ENCODE measurements at places on chromosomes 12 and 14.

DNA sequence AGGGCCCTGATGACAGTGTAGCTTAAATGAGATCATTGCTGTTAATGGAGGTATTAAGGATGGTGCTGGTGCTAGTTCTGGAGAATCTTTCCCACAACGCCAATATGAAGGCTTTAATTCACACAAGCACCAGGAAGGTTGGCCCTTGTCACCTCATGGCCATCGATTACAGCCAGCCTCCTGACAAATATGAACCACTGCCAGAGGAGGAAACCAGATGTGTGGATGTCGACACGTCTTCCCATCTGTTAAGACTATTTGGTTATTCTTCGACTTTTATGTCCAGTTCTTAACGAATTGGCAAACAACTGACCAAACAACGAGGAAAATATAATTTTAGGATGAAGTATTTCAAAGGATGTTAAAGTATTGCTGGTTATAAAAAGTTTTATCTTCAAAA is 79.5 kb downstream of the PIK3C2G start:
- no peak for DNase-seq

DNA sequence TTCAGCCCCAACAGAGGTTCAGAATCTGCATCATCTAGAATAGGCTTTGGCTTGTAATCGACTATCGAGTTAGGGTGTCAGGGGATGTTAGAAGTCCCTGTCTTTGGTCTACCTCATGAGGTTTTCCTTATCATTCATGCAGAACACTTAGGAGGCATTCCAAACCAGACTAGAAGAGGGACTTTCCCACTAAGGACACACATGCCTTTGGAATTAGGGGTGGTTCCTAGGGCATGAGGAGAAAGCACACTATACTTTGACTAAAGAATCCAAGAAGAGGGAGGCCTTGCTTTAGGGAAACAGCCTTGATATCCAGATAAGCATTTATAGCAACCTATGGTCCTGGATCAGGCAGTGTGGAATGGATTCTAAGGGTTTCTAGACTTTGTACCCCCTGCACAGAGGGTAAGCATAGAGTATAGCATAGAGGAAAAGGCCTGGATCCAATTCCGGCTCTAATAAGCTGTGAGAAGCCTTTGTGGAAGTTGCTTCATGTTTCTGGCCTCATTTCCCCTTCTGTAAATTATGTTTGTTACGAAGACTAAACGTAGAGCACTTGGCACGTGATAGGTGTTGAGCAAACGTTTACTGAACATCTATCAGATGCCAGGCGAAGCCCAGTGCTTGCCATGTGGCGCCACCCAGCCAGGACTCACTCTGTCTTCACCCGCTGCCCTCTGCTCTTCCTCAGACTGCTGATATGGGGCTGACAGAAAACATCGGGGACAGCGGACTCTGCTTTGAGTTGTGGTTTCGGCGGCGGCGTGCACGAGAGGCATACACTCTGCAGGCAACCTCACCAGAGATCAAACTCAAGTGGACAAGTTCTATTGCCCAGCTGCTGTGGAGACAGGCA is 13.2 kb downstream of the ZNF219 start:
- DNase-seq: no peak

- no peak for DNase-seq
Measured at GRCh38 chr14:99460793-99461192, 19.9 kb downstream of the SETD3 start.

GRCh38 chr14:72600551-72601330 is 293.2 kb downstream of the DPF3 start:
- DNase-seq: no peak

DNA sequence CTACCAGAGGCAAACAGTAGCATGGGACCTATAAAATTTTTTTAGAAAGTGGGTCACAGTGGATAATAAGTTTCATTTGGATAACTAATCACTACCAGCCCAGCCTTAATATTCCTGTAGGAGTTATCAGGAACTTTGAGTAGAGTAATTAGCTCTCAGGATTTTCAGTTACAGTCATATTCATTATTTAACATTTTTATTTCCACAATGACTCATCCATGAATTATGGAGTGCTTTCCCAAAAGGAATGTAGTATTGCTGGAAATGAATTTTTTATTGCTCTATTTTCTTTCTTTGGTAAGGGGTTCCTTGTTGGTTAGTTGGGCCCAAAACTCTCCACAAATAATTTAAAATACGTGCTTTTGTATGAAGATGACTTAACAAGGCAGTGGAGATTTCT is 53.7 kb downstream of the ERC1 start:
- no peak for DNase-seq

DNA sequence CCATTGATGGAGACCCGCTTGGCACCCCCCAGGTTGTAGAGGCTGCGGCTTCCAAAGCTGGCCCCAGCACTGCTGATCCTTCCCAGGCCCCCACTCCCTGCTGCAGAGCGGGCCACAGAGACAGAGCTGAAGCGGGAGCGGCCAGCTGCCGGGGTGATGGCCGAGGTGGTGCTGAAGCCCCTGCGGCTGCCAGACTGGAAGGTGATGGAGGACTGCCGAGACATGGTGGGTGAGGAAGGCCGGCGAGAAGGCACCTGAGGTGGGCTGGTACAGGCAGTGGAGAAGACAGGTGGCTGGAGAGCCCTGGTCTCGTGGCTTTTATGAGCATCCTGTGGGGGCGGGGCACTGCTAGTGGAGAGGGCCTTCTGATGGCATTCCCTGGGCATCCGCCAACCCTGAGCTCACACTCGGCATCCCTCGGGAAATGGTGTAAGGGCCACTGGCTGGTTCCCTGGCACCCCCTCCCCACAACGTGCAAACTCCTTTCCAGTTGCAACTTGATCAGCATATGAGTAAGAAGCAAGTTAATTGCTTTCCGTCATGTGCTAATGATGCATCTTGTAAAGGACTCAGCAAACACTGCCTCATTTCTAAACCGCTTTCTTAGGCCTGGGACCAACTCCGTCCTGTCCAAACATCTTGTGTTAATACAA is at the start of gene KRT75:
KRT75 (minus strand) TSS at position 291 of the 653 bp plus-strand sequence; CDS start at position 224, 67 bp downstream.
- no peak for DNase-seq

- DNase-seq: no peak
Measured at GRCh38 chr14:99062216-99062615, 209.8 kb downstream of the BCL11B start.

- DNase-seq: no peak
Measured at GRCh38 chr14:28542040-28542439, 224.5 kb upstream of the FOXG1 start.

GRCh38 chr14:23801766-23802165 is 151.8 kb upstream of the DHRS4 start:
- no peak for DNase-seq

GRCh38 chr12:80780746-80781145 is 64.0 kb downstream of the MYF5 start:
- no peak for DNase-seq

DNA sequence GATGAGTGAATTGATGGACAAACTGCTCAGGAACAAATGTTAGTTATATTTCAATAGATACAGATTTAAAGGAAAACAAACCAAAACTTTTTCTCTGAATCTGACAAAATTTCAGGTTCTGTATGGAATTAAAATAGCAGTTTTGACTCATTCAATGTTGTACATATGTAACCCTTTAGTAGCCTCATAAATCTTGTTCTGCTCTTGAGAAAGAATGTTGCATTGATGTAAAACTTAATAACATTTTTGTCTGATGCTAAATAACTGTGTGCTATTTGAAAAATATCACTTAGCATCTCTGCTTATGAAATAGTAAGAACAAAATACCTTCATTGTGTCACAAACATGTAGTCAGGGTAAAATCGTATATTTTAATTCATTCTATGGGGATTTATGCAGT is 168.9 kb upstream of the NOVA1 start:
- no peak for DNase-seq

DNA sequence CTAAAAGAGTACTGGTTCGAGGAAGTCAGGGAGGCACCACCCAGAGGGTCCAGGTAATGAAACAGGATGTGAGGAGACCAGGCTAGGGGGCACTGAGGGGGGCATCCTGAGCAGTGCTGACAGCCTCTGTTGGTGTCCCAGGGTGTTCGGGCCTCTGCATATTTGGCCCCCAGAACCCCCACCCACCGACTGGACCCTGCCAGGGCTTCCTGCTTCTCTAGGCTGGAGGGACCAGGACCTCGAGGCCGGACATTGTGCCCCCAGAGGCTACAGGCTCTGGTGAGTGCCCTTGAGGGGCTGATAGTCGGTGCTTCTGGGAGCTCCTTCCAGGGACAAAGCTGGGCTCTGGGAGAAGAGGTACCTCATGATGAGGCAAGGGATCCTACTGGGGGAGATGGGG is 2.6 kb downstream of the TROAP start:
- DNase-seq: no peak

- DNase-seq: no peak
Measured at GRCh38 chr12:68745376-68745903, 536 bp upstream of the SLC35E3 start.

DNA sequence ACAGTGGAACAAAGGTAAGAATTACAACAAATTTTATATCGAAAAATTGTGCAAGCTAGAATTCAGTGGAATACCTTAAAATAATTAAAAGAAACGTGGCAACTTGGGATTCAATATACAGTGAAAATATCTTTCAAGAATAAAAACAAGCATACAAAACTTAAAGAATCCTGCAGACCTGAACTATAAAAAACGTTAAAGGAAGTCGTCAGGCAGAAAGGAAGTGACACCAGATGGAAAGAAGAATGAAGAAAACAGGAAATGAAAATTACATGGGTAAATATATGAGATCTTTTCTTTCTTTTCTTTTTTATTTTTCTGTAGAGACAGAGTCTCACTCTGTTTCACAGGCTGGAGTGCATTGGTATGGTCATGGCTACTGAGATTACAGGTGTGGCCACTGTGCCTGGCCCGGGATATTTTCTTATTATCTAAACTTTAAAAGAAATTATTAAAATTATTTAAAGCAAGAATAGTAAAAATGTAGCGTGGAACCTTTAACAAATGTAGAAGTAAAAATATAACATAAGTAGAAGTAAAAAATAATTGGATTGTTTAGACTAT is 4.7 kb downstream of the MGP start:
- no peak for DNase-seq

- DNase-seq: no peak
Measured at GRCh38 chr12:116325336-116325664, 47.8 kb upstream of the MED13L start.

GRCh38 chr14:68124979-68125731 is 305.6 kb downstream of the RAD51B start:
- DNase-seq: no peak

DNA sequence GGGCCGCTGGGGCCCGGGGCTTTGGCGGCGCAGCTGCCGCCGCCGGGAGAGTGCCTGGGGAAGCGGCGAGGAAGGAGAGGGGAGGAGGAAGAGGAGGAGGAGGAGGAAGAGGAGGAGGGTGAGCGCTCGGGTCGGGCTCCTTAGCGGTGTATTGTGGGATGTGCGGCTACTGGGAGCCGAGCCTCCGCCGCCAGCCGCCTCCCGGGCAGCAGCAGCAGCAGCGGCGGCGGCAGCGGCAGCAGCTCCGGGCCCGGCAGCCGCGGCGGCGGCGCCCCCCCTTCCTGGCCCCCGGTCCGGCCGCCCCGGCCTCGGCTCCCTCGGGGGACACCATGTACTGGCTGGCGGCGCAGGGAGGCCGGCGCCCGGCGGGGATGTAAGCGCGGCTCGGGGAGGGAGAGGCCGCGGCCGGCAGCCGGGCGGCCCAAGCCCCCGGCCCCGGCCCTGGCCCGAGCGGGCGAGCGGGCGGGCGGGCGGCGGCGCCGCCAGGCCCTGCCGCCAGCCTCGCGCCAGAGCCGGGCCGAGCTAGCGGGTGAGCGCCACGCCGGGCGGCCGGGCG is at the start of gene SETD1B:
SETD1B (plus strand) TSS at position 149 of the 556 bp plus-strand sequence. CDS start 729 bp downstream, outside the sequence.
- peak; percentile 59 for DNase-seq

- no peak for DNase-seq
Measured at GRCh38 chr14:68253160-68253780, 433.7 kb downstream of the RAD51B start.

DNA sequence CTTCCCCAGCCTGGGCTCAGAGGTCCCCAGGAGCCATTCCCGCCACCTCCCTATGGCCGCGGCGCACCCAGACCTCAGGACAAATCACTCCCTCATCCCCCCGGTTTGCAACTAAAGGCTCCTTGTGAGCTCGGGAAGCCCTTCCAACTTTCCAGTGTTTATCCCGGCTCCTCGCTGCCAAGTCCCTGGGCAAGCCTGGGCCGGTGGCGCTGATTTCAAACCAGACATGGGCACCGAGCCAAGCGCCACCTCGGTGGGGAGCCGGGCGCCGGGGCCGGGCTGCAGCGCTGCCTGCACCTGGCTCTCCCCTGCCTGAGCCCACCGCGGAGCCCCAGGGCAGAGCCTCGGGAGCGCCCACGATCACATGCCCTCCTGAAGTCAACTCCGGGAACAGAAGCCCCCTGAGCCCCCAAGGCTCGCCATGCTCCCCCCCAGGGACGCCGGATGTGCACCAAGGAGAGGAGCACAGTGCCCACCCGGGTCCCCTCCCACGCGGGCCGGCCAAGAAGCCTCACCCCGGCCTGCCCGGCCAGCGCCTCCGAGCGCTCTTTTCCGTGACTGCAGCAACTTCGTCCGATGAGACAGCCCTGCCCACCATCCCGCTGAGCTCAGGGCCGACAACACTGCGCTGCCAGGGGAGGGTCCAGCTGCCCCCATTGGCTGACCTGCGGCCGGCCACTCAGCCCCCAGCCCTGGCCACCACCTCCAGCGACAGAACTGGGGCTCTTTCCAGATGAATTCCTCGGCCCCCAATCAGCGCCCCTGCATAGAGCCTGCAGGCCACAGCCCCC is 50.0 kb downstream of the NCOR2 start:
- no peak for DNase-seq

- DNase-seq: no peak
Measured at GRCh38 chr12:104858611-104859543, 99.2 kb downstream of the SLC41A2 start.

GRCh38 chr14:38964630-38965029 is 138.4 kb downstream of the SEC23A start:
- no peak for DNase-seq

GRCh38 chr12:34406228-34406995 is 384.1 kb downstream of the ALG10 start:
- no peak for DNase-seq

GRCh38 chr12:127165567-127166392 is 1101.2 kb upstream of the TMEM132C start:
- peak; percentile 85 for DNase-seq

DNA sequence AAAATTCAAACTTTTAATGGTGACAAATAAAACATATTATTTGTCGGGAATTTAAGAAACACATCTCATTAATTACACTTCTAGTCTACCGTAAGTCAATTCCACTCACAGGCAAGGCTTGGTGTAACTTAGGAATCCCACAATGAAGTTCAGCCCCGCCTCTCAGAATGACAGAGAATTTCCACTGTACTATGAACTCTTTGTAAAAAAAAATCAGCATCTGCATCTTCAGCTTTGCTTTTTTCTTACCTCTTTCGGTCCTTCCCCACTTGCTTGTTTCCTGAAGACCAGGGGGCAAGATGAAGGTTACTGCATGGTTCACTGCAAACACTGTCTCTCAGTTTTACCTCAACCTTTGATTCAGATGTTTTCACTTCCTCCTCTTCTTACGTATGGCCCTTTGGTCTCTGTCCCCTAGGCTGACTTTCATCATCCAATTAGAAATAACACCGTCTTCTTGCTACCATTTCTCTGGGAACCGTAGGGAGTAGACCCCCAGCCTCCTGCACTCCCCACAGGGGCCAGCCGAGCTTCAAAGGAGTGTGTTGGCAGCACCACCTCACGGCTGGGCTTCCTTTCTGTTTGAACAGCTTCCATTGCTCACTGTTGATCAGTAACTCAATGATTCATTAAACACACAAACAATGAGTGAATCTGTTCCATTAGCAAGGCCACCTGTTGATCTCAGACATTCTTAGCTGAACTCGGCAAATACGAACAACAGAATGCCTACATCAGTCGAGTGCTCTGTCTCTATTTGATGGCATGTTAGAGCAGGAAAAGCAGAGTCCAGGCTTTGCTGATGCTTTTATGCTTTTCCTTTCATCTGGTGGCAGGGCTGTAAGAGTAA is 343.0 kb downstream of the BMP4 start:
- DNase-seq: no peak

All from activated naive CD4-positive, alpha-beta T cell treated with Interleukin-2 at 50 U/mL for 16 hours (primary cell).